Midbrain (tissue), 1 donor: ENCODE measurements at places on chromosomes 13 and 19.

GRCh38 chr13:44416301-44416700 is 42.7 kb downstream of the SERP2 start:
- DNase-seq, result no peak

GRCh38 chr19:10797541-10798256 is 38.3 kb downstream of the TMED1 start:
- peak; percentile 17 for DNase-seq

- no peak for DNase-seq
These were observed 340.0 kb downstream of the DCT start for GRCh38 chr13:94139393-94139995.

GRCh38 chr13:114102131-114102520 is 30.3 kb downstream of the RASA3 start:
- no peak for DNase-seq

- no peak for DNase-seq
These were observed 8.0 kb downstream of the ARHGEF1 start for GRCh38 chr19:41890936-41891335.

GRCh38 chr19:45091031-45091923 is 1.7 kb upstream of the PPP1R37 start:
- peak; percentile 99 for DNase-seq

GRCh38 chr19:30890033-30890432 is 459.2 kb downstream of the TSHZ3 start:
- no peak for DNase-seq

DNA sequence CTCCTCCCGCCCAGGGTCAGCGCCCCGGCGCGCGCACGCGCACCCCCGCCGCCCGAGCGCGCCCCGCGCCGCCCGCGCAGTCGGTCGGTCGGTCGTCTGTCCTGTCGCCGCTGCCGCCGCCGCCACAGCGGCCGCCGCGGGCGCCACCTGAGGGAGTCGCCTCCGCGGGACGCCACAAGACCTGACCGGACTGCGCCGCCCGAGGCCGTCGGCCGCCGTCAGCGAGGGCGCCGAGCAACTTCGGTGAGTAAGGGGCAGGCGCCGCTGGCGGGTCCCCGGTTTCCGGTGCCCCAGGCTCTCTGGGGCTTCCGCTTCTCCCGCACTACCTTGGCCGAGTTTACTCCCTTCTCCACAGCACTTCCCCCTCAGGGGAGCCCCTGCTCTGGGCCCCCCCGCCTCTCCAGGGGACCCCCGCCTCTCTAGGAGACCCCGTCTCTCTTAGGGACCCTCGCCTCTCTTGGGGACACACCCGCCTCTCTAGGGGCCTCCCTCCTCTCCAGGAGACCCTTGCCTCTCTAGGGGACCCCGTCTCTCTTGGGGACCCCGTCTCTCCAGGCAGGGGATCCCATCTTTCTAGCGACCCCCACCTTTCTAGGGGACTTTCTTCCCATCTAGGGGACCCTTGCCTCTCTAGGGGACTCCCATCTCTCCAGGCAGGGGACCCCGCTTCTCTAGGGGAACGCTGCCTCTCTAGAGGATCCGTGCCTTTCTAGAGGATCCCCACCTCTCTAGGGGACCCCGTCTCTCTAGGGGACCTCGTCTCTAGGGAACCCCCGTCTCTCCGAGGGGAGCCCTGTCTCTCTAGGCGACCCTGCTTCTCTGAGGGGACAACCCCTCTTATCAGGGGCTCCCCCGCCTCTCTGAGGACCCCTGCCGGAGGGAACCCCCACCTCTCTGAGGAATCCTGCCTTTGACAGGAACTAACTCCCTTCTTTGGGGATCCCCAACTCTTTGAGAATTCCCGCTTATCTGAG is 19.3 kb upstream of the GATAD2A start:
- DNase-seq, result no peak

GRCh38 chr13:37595162-37595561 is 3.4 kb downstream of the POSTN start:
- DNase-seq, result no peak

DNA sequence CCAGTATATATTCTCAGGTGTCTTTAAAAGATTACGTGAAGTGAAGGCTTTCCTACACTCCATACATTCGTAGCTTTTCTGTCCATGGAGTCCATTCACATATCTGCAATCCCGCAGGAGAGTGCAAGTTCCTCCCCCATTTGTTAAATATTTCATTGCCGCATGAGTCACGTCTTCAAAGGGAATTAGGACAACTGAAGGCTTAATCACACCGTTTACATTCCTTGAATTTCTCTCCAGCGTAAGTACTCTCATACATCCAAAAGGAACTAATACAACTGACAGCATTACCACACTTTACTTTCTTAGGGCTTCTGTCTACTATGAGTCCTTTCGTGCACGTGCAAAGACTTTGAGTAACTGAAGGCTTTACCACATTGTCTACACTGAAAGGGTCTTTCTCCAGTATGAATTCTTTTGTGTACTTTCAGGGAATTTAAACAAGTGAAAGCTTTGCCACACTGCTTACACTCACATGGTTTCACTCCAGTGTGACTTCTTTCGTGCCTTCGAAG is 29.0 kb upstream of the ZNF564 start:
- no peak for DNase-seq

DNA sequence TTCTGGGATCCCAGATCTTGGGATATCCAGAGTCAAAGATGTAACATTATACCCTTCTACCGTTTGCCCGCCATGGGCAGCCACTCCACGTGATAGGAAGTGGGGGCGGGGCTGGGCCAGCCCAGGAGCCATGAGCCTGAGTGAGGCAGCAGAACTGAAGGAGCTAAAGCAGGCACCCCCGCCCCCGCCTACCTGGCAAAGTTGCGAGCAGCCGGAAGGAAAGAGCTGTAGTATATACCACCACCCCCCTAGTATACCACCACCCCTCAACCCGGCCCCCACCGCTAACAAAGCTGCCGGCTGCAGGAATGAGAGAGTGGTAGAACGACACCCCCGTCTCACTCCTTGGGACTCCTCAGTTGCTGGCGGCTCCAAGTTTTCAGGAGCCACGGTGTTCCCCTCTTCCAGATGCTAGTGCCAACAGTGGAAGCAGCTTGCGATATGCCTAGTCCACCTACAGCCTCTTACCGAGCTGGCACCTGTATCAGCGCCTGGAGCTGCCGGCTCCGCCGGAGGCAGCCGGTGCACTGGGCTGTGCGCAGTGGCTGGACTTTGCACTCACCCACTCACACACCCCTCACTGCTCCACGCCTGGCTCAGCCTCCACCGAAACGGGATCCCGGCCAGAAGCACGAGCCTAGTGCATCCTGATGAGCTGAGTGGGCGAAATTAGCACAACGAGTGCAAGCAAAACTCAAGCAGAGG is 230.7 kb upstream of the PRR20A start:
- DNase-seq, result no peak

DNA sequence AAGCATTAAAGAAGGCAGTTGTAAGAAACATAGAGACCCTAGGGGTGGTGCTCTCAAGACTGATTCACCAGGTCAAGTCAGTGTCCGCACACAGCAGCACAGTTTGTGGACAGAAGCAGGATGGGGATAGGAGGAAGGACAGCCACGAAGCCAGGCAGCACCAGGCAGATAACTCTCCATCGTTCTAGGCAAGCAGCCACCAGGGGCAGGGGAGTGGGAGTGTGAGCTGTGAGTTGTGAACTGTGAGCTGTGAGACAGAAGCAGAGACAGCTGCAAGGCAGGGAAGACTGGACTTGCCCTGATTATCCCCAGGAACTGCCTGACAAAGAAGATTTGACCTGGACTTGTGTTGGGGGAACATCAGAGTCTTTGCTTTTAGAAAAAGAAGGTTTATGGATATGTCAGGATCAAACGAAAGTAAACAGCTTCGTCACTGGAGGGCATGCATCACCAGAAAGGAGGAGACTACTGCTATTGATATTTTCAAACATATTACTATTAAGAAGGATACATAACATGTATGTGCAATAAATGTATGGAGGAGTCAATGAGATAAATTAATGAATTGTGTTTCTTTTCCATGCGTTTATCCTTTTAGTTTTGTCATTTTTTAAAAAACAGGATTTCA is 286.1 kb downstream of the IRS2 start:
- DNase-seq, result no peak

- no peak for DNase-seq
These were observed 37.3 kb downstream of the KL start for GRCh38 chr13:33053397-33054066.

GRCh38 chr13:58300974-58301681 is 669.6 kb downstream of the PCDH17 start:
- no peak for DNase-seq

DNA sequence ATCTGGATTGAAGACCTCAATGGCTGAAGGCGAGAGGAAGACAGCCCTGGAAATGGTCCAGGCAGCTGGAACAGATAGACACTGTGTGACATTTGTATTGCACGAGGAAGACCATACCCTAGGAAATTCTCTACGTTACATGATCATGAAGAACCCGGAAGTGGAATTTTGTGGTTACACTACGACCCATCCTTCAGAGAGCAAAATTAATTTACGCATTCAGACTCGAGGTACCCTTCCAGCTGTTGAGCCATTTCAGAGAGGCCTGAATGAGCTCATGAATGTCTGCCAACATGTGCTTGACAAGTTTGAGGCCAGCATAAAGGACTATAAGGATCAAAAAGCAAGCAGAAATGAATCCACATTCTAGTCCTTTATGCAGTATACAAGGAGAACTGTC is 1.2 kb downstream of the POLR1D start:
- DNase-seq, result no peak

GRCh38 chr13:100536643-100537180 is 51.9 kb downstream of the GGACT start:
- no peak for DNase-seq

DNA sequence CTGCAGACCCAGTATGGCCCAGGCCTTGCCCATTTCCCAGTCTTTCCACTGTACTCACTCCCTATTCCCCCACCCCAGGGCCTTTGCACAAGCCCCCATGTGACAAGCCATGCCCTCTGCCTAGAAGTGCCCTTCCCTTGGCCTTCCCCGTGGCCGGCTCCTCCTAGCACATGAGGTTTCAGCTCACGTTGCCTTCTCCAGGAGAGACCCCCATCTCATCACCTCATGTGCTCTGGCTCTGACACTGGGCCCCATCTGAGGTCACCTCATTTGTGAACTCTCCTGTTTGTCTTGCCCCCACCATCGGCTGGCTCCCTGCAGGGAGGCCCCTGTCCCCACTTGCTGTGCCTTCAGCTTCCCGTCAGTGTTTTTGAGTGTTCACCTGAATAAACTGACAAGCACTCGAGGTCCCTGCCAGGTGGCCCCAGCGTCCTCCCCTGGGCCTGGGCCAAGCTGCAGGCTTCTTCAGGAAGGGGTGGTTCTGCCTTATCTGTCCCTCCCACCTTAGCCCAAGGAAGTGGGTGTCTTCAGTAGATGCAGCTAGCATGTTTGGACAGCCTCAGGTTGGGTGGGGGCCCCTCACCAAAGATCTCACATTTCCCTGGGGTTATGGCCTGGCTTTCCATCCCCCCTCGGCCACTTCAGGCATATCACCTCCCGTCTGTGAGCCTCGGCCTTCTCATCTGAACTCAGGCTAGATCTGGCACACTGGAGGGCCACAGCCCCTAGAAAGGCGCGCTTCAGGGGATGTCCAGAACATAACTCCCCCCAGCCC is 3.8 kb upstream of the SLC25A42 start:
- DNase-seq, result no peak

GRCh38 chr13:98559169-98559568 is 17.7 kb downstream of the STK24 start:
- no peak for DNase-seq

- no peak for DNase-seq
These were observed 7.3 kb downstream of the PPP6R1 start for GRCh38 chr19:55251341-55252081.

DNA sequence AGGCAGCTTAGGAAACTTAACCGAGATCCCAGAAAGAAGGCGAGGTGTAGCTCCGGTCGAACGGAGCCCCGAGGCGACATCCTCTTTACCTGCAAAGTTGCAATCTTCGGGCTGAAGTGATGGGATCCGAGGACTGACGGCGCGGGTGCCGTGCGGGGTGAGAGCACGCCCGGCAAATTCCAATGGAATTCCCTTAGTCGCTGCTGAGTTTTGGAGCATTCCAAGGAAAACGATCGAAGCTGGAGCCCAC is 141 bp downstream of the TRPC4 start:
- no peak for DNase-seq

DNA sequence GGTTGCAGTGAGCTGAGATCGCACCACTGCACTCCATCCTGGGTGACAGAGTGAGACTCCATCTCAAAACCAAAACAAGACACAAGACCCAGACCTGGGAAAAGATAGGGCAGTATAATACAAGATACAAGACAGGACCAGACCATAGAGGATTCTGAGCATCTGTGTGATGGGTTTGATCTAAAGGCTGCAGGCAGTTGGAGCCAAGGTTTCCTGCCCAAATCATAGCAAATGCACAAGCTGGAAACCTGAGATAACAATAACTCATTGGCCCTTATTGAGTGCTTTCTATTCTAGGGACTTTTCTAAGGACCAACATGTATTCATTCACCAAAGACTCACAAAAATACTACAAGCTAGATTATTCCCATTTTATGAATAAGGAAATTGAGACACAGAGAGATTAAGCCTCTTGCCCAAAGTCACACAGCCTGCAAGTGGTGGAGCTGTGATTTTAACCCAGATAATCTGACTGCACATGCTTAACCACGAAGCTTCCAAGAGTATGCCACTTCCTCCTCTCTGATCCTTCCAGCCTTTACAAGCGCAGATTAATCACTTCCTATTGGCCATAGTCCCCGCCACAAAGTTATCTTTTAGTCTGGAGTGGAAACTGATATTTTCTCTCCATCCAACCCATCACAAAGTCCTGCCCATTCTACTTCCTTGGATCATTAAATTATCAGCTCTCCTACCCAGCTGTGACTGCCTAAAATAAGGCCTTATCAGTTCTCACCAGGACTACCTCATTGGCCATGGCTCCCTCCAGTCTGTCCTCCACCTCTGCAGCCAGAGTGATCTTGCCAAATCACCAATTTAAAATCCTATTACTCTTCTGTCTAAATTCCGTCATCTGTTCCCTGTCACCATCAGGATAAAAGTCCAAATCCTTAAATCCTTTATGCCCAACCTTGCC is 147.2 kb downstream of the FLT1 start:
- DNase-seq, result no peak

GRCh38 chr19:30263830-30264381 is 108.3 kb upstream of the ZNF536 start:
- no peak for DNase-seq

GRCh38 chr19:1307320-1307719 is 21.6 kb downstream of the EFNA2 start:
- no peak for DNase-seq

DNA sequence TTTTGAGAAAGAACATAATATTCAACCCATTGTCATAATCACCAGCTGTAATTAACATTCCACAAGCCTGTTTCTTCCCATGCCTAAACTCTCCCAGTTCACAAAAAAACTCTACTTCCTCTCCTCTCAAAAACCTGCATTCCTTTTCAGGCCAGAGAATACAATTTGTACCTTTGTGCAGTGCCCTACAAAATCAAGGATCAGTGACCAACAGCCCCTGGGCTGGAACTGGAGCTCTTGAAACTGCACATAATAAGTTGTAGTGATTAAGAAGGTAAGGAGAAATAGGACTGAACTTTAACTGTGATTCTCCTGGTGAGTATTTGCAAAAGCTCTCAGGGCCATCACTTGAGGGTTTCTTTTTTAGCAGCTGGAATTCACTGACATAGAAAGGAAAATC is 472.7 kb downstream of the RFC3 start:
- no peak for DNase-seq
